WTC11 (cell line): ENCODE measurements at places on chromosomes 1 and 21. TPM values are rescaled to one million over a fixed set of nuclear protein-coding genes. Genes with fewer than 3 reads are reported as not detected.

SPRR2B gene
- total RNA-seq, result not detected in 3 replicates

- no peak for DNase-seq
- H3K36me3 ChIP-seq, result no peaks in the 10 kb centered on the region
- no peak overlapping the region for H3K4me3 ChIP-seq
- H3K4me1 ChIP-seq, result peaks cover 33% of the 10 kb centered on the region
Observed at GRCh38 chr1:40703316-40703715, 11.8 kb downstream of the NFYC start.

STPG1 gene
- 9.9 to 12.8 TPM (median 10.1 TPM) in 3 replicates for total RNA-seq

DNA sequence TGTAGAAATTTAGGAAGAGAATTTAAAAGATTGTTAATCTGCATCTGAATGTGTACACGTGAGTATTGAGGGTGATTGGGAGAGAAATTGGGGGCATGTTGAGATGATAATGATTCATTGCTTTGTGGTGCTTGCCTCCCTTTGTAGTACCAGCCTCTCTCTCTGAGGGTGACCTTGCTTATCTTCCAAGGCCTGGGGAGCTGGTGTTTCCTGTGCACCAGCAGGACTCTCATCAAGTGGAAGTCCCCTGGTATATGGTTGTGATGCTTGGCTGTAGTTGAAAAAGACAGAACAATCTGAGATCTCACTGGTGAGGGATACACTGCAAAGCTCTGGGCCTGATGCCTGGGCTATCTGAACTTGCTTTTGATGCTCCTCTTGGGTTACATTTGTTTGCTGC lies 4.0 kb downstream of the TCHHL1 start:
- H3K27me3 ChIP-seq, result peaks cover 17% of the 10 kb centered on the region
- H3K4me1 ChIP-seq, result no peaks in the 10 kb centered on the region
- H3K4me3 ChIP-seq, result no peak overlapping the region
- no peak for DNase-seq

PLA2G2C gene
- not detected in 3 replicates for total RNA-seq

DNA sequence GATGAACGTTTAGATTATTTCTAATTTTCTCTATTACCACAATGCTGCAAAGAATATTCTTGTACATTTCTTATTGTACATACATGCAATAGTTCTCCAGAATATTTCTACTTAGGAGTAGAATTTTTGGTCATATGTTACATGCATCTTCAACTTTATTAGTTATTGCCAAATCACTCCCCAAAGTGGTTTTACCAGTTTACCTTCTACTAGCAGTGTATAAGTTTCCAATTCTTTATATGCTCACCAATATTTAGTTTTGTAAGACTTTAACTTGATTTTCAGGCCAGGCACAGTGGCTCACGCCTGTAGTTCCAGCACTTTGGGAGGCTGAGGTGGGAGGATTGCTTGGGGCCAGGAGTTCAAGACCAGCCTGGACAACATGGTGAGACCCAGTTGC lies 55.4 kb downstream of the SNRPE start:
- no peak overlapping the region for H3K4me3 ChIP-seq
- H3K4me1 ChIP-seq, result no peaks in the 10 kb centered on the region
- no peaks in the 10 kb centered on the region for H3K36me3 ChIP-seq
- H3K27ac ChIP-seq, result no peak overlapping the region
- DNase-seq, result no peak

DNA sequence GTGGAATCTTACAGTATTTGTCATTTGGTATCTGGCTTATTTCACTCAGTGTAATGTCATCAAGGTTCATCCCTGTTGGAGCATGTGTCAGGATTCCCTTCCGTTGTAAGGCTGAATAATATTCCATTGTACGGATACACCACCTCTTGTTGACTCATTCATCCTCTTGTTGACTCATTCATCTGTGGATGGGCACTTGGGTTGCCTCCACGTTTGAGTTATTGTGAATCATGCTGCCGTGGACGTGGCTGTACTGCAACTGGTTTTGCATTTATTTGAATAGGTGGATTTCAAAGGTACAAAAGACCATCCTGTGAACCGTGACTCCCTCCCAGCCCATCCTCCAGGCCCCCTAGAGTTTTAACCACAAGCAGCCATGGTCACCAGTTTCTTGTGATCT lies 11.9 kb upstream of the TCP10L start:
- DNase-seq, result no peak
- no peak overlapping the region for H3K4me3 ChIP-seq
- no peak overlapping the region for H3K27ac ChIP-seq
- no peaks in the 10 kb centered on the region; the same call in 1 of the 2 replicates for H3K27me3 ChIP-seq
- peaks cover 29% of the 10 kb centered on the region for H3K36me3 ChIP-seq
- peaks cover 22% of the 10 kb centered on the region for H3K4me1 ChIP-seq

DNA sequence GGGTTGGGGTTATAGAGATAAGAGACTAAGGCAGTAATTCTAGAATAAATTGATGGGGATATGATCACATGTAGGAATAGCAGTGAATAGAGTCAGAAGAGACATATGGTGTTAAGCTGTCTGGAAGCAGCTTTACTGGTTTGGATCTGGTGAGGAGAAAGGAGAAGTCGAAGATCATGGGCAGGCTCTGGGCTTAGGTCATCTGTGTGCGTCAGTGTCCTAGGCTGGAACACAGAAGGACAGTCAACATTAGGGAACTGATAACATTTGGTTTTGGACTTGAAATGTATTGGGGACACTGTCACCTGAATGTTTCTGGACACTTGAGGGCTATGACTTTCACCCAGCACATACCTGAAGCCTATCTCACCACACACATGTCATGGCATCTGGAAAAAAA lies 13.9 kb upstream of the GRIK1 start:
- H3K27ac ChIP-seq, result no peak overlapping the region
- no peak overlapping the region for H3K4me3 ChIP-seq
- peaks cover 13% of the 10 kb centered on the region for H3K4me1 ChIP-seq
- no peaks in the 10 kb centered on the region for H3K27me3 ChIP-seq
- no peak for DNase-seq

ZSCAN20 gene
- 3.7 to 5.4 TPM (median 4.0 TPM) in 3 replicates for total RNA-seq

DNA sequence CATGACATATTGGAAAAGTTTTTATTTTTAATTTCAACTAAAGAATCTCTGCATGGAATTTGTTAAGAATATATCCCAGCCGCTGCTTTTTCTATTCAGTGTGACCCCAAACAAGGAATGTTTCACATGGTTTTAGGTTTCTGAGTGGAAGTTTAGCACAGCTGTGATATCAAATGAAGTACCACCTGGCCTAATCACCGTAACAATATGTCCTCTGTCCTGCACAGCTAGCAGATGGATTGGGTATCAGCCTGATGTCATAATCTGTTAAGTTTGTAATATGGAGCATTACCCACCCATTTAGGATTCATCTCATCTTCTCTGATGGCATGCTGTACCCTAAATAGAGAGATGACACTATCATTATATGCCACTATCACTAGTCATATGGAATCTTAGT lies 963.7 kb upstream of the ADGRL2 start:
- no peak overlapping the region for H3K27ac ChIP-seq
- peaks cover 13% of the 10 kb centered on the region for H3K4me1 ChIP-seq
- no peak for DNase-seq
- H3K36me3 ChIP-seq, result peaks cover 12% of the 10 kb centered on the region
- no peak overlapping the region for H3K4me3 ChIP-seq

DNA sequence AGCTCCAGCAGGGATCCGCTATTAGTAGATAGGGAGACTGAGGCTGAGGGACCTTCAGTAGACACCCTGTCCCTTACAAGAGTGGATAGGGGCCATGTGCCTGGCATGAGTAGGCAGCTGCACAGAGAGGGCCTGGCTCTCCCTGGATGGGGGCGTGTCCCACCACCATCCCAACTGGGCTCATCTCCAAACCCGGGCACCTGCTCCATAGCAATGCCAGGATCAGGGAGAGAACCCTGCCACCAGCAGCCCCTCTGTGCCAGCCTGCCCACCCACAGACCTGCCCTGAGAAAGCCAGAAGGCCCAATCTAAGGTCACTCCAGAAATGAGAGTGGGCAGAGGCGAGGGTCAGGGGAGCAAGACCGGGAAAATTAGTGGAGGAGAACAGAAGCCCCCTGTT lies 121.3 kb downstream of the GRIK3 start:
- no peak for DNase-seq
- H3K27ac ChIP-seq, result no peak overlapping the region
- peaks cover 6% of the 10 kb centered on the region for H3K27me3 ChIP-seq
- H3K4me1 ChIP-seq, result peaks cover 16% of the 10 kb centered on the region
- peaks cover 25% of the 10 kb centered on the region for H3K36me3 ChIP-seq
- H3K4me3 ChIP-seq, result no peak overlapping the region

DNA sequence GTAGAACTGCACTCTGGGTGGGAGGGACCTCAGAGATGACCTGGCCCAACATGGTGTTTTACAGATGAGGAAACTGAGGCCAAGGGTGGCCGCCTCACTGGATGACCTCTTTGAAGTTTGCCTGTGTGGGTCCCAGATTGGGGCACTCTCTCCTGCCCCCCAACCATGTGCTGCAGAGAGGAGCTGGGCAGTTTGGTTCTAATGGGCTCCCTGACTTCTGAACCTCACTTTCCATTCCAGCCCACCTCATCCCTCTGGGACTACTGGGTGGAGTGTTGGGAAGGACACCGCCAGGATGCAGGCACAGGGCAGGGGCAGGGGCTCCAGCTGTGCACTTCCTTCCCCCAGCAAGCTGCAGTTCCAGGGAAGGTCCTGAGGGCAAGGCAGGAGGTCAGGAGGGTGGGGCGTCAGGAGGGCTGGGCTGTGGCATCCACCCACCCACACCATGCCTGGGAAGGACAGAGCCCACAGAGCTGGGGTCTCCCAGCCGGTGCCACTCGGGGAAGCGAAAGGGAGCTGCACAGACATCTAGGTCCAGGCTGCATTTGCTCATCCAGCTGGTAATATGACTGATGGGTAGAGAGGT lies 10.3 kb upstream of the EPS8L3 start:
- no peaks in the 10 kb centered on the region for H3K36me3 ChIP-seq
- H3K4me3 ChIP-seq, result no peak overlapping the region
- H3K27ac ChIP-seq, result no peak overlapping the region
- H3K27me3 ChIP-seq, result peaks cover 7% of the 10 kb centered on the region
- H3K4me1 ChIP-seq, result peaks cover 5% of the 10 kb centered on the region

OR10J1 gene
- total RNA-seq, result not detected in 3 replicates

GRCh38 chr1:59481881-59482505 lies 185.1 kb downstream of the FGGY start:
- no peaks in the 10 kb centered on the region for H3K4me1 ChIP-seq
- no peaks in the 10 kb centered on the region for H3K27me3 ChIP-seq
- H3K36me3 ChIP-seq, result no peaks in the 10 kb centered on the region

GRCh38 chr21:43015906-43016540 lies 41.7 kb downstream of the PKNOX1 start:
- H3K4me1 ChIP-seq, result no peaks in the 10 kb centered on the region
- H3K4me3 ChIP-seq, result no peak overlapping the region
- peaks cover 68% of the 10 kb centered on the region for H3K36me3 ChIP-seq
- no peaks in the 10 kb centered on the region for H3K27me3 ChIP-seq
- no peak overlapping the region for H3K27ac ChIP-seq

ANGPTL1 gene
- not detected in 3 replicates for total RNA-seq

DNA sequence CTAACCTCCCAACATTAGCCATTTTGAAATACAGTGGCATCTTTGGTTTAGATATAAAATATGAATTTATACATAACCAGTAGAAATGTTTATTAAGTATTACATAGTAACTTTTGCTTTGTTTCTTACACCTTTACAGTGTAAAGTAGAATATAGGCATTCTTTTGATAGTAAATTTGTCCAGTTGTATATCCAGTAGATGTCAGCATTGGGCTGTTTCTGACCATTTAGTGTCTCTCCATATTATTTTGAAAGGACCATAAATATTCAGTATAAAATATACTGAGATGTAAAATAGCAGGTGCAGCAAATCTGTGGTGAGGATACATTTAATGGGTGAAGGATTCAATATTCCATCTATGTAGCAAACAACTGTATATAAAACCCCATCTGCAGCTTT lies 115.8 kb upstream of the ZRANB2 start:
- no peaks in the 10 kb centered on the region for H3K27me3 ChIP-seq
- no peak overlapping the region for H3K27ac ChIP-seq
- no peaks in the 10 kb centered on the region for H3K36me3 ChIP-seq

GRCh38 chr1:230459465-230459864 lies 33.3 kb upstream of the PGBD5 start:
- no peaks in the 10 kb centered on the region for H3K36me3 ChIP-seq
- peaks cover 11% of the 10 kb centered on the region for H3K4me1 ChIP-seq
- no peak for DNase-seq
- H3K27ac ChIP-seq, result no peak overlapping the region
